Esophagus squamous epithelium (tissue), 5 donors: ENCODE measurements at places on chromosomes 7 and 10.

- H3K27ac ChIP-seq, result no peak overlapping the region
- no peak for DNase-seq
- H3K4me3 ChIP-seq, result no peak overlapping the region
- H3K36me3 ChIP-seq, result no peaks in the 10 kb centered on the region
- H3K4me1 ChIP-seq, result peaks cover 14% of the 10 kb centered on the region
These were observed 41.8 kb downstream of the VIPR2 start for GRCh38 chr7:159102681-159103381.

DNA sequence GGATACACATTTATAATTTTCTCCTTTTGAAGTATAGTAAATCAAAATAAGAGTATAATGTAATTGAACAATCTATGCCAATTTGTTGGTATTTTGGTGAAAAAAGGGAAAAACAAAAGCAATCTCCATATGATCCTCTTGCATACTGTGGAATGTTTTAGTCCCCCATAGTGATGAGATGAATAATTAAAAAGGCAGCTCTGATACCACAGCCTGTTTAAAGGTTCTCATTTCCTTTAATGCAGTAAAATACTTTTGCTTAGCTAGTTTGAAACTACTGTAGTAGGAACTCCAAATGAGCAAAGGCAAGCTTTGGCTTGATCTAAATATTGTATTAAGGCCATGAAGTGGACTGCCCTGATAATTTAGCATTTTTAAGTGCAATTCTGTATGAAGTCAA, 77.6 kb downstream of the VTI1A start:
- H3K4me1 ChIP-seq, result peaks cover 6% of the 10 kb centered on the region
- H3K36me3 ChIP-seq, result peaks cover 6% of the 10 kb centered on the region
- H3K4me3 ChIP-seq, result no peak overlapping the region
- no peaks in the 10 kb centered on the region for H3K27me3 ChIP-seq
- no peak overlapping the region for H3K27ac ChIP-seq

GRCh38 chr7:20666444-20666843, 51.0 kb downstream of the ABCB5 start:
- no peak overlapping the region for H3K4me3 ChIP-seq
- no peak for DNase-seq
- H3K27ac ChIP-seq, result no peak overlapping the region
- H3K4me1 ChIP-seq, result no peaks in the 10 kb centered on the region

DNA sequence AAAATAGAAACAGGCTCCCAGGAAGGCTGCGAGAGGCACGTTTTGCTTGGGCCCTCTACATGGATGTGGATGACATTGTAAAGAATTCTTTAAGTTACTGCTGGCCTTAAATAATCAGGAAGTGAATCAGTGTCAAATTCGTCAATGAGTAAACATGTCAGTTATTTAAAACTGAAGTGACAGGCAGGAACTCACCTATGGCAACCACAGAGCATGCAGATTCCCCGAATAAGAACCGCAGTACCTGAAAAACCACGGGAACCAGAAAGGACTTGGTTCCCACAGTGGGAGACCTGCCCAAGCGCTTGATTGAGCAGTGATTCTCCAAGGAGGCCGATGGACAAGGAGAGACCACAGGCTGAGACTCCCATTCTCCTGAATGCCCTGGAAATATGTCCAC, 351.2 kb upstream of the AKR1E2 start:
- H3K36me3 ChIP-seq, result no peaks in the 10 kb centered on the region
- H3K4me1 ChIP-seq, result no peaks in the 10 kb centered on the region
- H3K27me3 ChIP-seq, result no peaks in the 10 kb centered on the region
- H3K4me3 ChIP-seq, result no peak overlapping the region
- H3K27ac ChIP-seq, result no peak overlapping the region

DNA sequence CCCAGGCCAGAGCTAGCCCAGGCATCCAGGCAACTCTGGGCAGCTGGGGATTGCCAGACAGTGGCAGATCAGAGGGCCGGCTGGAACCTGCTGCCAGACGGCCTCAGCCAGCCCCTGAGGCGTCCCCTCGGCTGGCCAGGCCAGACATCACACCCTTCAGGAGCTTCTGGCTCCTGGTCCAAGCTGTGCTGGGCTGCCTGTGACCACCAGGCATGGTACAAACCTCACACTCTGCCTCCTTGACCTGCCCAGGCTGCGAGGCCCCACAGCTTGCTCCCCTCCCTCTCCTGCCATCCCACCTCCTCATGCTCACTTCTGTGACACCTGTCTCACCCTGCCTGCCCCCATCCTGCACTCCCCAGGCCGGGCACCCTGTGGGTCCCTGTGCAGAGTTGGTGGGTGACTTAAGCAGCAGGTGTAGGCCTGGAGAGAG, 5.7 kb downstream of the DEPP1 start:
- no peak overlapping the region for H3K4me3 ChIP-seq
- peaks cover 74% of the 10 kb centered on the region for H3K4me1 ChIP-seq
- no peaks in the 10 kb centered on the region for H3K27me3 ChIP-seq
- DNase-seq, result no peak
- peak overlapping the region; percentile 86 for H3K27ac ChIP-seq
- no peaks in the 10 kb centered on the region for H3K36me3 ChIP-seq

DNA sequence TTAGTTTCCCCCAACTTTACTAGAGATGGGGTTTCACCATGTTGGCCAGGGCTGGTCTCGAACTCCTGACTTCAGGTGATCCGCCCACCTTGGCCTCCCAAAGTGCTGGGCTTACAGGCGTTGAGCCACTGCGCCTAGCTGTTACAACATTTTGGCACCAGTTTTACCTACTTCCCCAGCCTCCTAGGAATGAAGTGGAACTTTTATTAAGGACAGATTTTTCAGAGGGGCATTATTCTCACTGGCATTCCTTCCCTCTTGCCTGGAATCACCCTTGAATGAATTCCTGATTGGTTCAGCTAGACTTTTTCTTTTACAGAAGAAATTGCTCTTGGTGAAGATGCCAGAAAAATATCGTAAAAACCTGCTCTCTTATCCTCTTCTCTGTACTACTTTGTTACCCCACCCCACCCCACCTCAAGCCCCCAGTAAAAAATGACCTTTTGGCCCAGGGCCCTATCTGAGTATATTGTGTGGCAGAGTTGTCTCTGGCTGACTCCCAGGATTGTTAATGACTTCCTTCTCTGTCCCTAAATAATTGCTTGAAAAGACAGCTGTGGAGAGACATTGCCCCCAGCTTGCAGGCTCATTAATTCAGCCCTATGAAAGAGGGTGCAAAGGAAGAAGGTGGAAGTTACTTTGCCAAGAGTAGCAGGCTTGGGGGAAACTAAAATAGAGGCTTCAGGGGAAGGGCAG, 189.6 kb downstream of the AUTS2 start:
- no peaks in the 10 kb centered on the region for H3K4me1 ChIP-seq

GRCh38 chr7:74523015-74523414, 69.3 kb downstream of the GTF2IRD1 start:
- H3K27me3 ChIP-seq, result no peaks in the 10 kb centered on the region
- peaks cover 83% of the 10 kb centered on the region for H3K36me3 ChIP-seq
